ENCODE measurements at places on chromosomes 13 and 19.

- DNase-seq: no peak
Observed at GRCh38 chr19:38228005-38228377, 4.0 kb upstream of the DPF1 start.

DNA sequence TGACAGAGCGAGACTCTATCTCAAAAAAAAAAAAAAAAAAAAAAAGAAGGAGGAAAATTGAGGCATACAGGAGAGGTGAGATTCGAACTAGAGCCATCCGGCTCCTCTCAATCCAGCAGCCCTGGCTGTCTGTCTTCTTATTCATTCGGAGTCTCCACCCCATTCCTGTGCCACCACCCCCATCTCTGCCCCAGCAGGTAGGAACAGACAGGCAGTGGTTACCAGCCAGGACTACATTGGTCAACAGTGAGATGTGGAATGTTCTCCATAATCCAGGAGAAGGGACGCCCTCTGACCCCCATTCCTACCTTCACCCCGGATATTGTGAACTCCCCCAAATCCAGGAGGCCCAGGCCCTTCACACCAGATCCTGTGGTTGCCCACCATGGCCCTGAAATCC lies 6.6 kb upstream of the S1PR2 start:
- no peak for DNase-seq

DNA sequence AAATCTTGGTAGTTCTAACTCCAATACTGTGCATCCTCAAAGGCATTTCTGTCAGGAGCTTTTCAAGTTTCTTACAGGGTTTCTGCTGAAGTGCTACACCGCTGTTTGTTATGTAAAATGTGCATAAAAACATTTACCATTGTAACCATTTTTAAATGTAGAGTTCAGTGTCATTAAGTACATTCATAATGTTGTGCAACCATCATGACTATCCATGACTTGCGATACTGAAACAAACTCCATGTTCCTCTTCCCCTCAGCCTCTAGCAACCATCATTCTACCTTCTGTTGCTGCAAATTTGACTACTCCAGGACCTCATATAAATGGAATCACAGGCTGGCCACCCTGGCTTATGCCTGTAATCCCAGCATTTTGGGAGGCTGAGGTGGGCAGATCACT lies 14.4 kb upstream of the SLC25A42 start:
- DNase-seq: no peak

DNA sequence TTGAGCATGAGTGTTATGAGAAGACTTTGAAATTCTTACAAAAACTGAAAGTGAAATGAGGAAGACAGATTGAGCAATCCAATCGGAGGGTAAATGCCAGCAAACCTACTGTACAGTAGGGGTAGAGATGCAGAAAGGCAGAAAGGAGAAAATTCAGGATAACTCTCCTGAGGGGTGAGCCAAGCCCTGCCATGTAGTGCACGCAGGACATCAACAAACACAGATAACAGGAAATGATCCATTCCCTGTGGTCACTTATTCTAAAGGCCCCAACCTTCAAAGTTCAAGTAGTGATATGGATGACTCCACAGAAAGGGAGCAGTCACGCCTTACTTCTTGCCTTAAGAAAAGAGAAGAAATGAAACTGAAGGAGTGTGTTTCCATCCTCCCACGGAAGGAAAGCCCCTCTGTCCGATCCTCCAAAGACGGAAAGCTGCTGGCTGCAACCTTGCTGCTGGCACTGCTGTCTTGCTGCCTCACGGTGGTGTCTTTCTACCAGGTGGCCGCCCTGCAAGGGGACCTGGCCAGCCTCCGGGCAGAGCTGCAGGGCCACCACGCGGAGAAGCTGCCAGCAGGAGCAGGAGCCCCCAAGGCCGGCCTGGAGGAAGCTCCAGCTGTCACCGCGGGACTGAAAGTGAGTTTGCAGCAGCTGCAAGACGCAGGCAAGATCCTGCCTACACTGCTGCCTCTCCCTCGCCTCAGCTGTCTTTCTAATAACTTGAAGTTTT lies at the start of gene TNFSF13B:
Gene TNFSF13B, plus strand, starts transcription at position 118 of the 728 bp plus-strand sequence. Its CDS starts 178 bp downstream, at position 296.
- no peak for DNase-seq

DNA sequence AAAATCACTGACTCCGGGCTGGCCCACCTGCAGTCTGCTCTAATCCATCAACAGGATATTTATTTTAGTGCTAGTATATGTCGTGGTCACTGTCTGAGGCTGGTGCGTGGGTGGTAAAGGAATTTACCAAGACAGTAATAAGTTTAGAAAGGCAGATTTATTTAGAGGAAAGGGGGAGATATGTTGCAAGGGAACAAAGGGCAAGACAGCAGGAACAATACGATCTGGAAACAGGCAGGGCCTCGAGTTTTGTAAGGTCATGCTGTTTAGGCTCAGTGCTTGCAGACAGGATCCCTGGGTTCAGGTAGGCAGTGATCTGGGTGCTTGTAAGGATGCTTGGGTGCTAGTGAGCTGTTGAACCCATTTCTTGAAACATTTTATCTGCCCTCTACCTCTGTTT lies 748.2 kb upstream of the SLITRK5 start:
- DNase-seq: no peak

Measured in activated CD8-positive, alpha-beta memory T cell treated with anti-CD3 and anti-CD28 coated beads for 1 hour (primary cell).